ENCODE measurements at places on chromosomes 5 and 9.

GRCh38 chr5:56670916-56671315 is 144.4 kb upstream of the MAP3K1 start:
- DNase-seq: peak; percentile 69

- no peak for DNase-seq
These were observed 33.5 kb downstream of the FAF2 start for GRCh38 chr5:176481711-176482110.

DNA sequence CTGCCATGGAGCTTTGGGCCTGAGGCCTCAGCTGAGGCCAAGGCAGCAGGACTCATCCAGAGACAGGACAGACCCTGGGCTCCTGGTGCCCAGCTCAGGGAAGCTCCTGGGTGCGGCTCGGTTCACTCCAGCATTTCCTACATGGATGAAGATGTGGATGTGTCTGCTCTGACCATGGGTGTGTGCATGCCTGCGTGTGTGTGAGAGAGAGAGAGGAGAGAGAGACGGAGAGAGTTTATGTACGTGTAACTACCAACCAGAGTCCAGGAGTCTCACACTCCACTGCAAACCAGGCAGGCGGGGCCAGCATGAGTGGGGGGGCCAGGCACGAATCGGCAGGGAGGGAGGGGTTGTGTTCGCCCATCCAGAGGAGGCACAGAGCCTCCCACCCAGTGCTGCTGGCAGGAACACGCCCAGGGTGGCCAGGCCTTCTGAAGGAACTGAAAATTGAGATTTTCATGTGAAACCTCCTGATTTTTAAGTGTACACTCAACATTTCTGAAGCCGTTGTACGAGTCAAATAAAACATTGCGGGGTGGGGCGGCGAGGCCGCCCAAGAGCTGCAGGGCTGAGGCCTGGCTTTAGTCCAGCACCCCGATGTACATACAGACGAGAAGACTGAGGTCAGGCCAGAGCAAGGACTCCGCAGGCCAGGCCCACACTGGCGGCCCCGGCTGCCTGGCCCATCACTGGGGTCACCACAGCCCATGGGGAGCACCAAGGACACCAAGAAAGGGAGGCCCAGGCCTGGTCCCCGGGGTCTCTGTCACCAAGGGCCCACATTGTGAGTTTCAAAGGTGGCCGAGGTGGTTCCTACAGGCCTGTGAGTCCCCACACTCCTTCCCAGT is 88.7 kb downstream of the ADAMTS2 start:
- DNase-seq: no peak

DNA sequence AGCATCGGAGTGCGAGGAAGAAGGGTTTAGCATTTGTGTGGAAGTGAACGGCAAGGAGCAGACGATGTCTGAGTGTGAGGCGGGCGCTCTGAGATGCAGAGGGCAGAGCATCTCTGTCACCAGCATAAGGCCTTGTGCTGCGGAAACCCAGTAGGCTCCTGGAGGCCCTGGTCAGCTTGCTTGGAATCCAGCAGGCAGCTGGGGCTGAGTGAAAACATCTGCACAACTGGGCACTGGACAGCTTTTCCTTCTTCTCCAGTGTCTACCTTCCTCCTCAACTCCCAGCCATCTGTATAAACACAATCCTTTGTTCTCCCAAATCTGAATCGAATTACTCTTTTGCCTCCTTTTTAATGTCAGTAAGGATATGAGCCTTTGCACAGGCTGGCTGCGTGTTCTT is 72.1 kb downstream of the C7 start:
- no peak for DNase-seq

DNA sequence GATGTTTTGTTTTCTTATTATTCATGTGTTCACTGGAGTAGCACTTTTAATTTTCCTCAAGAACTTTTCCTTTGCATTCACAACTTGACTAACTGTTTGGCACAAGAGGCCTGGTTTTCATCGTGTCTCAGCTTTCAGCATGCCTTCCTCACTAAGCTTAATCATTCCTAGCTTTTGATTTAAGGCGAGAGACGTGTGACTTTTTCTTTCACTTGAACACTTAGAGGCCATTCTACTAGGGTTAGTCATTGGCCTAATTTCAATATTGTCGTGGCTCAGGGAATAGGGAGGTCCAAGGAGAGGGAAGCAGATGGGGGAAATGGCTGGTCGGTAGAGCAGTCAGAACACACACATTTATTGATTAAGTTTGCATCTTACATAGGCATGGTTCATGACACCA is 94.0 kb downstream of the ZNF462 start:
- DNase-seq: peak; percentile 96

- no peak for DNase-seq
These were observed 61.0 kb upstream of the TARS1 start for GRCh38 chr5:33379757-33380156.

- DNase-seq: no peak
These were observed 98.4 kb downstream of the C9orf152 start for GRCh38 chr9:110109333-110110092.

GRCh38 chr5:140632366-140633020 is 482 bp downstream of the CD14 start:
- DNase-seq: peak; percentile 23

DNA sequence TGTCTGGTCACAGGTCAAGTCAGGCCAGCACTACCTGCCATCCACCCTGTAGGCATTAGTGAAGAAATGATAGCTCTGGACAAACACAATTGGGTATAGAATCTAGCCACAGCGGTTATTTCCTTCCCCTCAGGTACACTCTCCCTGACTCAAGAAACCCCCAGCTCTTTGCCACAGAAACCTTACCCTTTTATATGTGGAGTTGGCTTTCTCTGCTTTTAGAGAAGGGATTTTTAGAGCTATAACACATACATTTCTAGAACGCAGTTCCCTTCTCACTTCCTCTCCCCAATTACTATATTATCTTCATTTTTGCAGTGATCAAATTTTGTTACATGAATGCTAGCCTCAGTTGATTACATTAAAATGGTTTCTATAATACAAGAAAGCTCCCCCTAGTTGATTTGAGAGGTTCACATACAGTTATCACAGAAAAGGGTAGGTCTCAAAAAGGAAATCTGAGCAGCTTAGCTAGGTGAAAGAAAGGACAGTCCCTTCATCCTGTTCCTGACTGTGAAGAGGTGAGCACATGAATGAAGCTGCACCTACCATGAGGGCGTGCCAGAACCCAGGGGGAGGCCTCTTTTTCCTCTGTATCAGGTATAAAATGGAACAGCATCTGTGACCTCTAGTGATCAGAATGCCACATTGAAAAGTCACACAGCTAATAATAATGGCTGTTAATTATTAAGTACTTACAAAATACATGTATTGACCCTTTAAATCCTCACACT is 425.6 kb downstream of the KIAA0825 start:
- DNase-seq: no peak

DNA sequence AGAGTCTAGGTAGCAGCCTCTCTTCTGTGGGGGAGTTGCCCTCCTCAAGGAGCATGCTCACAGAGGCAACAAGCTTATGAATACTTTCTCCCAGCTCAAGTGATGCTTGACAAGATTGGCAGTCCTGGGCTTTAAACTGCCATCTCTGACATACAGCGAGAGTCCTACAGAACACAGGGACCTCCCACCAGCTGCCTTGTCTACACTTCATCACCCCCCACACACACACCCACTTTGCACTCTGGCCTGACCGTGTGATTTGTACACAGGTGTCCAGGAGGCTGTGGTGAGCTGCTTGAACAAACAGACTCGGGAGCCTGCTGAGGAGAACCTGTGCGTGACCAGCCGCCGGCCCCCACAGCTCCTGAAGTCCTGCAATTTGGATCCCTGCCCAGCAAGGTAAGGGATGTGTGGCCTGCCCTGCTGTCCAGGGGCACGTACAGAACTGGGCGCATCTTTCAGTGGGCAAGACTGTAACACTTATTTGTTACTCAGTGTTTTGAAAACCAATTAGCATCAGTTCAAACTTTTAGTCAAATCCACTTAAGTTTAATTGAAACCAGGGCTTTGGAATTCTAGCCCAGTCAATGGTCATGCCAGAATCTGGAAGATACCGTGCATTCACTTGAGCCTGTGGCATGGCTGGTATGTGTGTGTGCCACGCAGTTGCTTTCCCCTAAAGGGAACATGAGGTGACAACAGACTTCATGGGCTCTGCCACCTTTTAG is 247.5 kb downstream of the ADAMTSL1 start:
- peak; percentile 63 for DNase-seq

DNA sequence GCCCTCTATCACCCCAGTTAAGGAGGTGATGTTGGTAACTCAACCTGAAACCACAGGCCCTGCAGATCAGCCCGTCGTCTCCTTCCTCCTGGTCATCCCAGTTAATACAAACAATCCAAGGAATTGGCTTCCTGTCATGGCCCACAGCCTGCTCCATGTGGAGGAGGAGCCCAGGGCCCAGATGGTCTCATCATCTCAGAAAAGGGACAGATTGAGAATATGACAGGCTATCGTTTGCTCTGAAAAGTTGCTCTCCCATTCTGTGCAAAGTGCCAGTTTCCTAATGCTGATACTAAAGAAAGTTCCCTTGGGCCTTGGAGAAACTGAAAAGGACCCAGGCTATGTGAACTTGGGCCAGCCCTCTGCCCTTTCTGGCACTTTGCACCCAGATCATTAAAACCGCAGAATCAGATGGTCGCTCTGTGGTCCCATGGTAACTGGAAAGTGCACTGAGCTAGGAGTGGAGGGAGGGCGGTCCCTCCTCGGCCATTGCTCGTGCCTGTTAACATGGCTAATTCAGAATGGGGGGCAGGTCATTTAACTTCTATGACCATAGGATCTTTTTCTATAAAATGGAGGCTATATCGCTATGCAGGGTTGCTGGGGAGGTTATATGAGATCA is 675 bp upstream of the SPAAR start:
- DNase-seq: no peak

GRCh38 chr5:132184588-132184987 is 43.1 kb downstream of the P4HA2 start:
- no peak for DNase-seq

DNA sequence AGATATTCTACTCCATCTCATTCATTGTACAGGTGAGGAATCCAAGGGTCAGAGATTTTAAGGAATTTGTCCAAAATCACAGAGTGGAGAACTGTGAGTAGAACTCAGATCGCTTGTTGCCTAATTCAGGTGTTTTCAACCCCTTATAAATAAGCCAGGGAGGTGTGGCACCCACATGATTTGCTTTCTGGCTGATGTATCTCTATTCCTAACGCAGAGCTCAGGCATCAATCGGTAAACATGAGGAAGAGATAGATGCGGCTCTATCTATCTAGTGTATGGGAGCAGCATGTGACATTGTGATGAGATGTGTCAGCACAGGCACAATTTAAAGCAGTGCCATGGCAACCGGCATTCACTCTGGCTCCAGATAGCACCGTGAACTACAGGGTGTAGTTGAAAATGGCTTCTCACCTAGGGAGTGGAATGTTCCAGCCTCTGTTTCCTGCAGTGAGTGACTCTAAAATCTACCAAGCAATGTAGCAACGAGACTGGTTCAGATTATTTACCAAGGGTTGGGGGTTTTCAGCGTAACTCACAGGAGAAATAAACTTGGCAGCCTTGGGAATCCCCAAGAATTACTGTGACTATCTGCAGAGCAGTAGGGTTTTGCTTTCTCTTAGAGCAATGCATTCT is 53.4 kb upstream of the SUB1 start:
- DNase-seq: peak; percentile 43

DNA sequence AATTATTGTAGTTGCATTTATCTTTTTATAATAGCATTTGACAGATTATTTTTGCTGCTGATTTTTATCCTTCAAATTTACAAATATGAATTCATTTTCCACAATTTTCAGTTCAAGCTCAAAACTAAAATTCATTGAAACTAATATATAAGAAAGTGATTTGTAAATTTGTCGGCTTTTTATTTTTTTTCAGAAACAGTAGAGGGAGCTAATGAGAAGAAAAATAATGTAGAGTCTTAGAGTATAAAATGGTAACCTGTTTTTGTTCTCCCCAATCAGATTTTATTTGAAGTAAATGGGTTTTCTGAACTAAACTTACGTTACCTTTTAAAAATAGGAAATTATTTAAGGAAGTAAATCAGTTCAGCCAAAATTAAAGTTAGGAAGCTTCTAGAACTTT is 19.2 kb downstream of the PRRC1 start:
- peak; percentile 44 for DNase-seq

- peak; percentile 52 for DNase-seq
These were observed 87.6 kb downstream of the ERP44 start for GRCh38 chr9:100011062-100011681.

DNA sequence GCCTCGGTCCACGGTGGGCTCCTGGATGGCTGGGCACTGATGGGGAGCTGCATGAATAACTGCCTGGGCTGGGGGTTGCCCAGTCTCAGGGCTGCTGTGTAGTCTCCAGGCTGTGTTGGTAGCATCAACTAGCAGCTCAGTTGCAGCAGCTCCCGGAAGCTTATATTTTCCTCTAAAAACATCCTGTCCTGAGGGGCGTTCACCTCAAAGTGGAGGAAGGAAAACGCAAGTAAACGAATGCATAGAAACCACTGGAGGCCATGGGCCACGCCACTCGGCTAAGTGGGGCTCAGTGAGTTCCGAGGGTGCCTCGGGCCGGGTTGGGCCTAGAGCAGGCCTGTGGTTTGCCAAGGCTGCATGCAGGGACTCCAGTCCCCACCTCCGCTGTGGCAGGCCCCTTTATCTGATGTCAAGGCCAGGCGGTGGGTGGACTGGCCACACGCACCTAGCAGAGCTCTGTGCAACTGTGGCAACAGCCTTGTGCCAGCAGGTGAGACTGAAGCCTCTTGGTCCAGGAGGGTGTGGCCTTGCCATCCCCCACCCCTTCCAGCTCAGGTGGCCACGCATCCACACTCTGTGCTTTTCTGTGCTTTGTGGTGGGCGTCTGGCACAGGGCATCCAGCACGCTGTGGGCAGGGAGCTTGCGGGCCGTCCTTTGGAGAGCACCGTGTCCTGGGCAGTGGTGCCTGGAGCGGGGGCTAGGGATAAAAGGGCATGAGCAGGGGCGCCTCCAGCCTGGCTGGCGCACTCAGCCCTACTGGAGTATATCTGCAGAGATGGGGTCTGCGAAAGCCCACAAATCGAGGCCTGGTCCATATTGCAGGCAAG is 15.1 kb downstream of the TCF7 start:
- no peak for DNase-seq

DNA sequence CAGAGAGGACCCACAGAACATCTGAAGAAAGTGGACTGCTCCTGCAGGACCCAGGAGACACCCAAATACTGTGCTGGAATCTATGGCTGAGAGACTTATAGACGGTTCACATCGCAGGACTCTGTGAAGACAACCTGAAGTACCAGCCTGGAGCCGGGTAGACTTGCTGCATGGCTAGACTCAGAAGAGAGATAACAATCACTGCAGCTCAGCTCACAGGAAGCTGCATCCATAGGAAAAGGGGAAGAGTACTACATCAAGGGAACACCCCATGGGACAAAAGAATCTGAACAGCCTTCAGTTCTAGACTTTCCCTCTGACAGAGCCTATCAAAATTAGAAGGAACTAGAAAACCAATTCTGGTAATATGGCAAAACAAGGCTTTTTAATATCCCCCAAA is 26.5 kb upstream of the TRIM36 start:
- no peak for DNase-seq

DNA sequence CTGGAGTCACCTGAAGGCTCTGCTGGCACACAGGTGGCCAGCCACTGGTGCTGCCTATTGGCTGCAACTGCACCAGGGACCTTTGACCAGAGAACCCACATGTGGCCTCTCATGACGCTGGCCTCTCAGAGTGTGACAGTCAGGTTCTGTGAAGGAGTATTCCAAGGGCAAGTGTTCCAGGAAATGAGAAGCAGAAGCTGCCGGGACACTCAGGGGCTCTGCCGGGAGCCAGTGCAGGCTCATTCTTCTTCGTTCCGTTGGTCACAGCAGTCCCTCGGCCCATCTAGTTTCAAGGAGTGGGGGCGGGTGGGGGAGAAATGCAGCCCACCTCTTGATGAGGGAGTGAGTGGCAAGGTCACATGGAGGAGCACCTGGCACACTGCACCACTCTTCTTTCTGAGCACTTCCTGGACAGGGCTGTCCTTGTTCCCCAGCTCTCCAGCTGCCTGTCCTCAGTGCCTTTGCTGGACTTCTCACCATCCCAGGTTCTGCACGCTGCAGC is 237.5 kb downstream of the GADD45G start:
- no peak for DNase-seq
